ENCODE measurements at places on chromosomes 6 and 20. TPM values are rescaled to one million over a fixed set of nuclear protein-coding genes. Genes with fewer than 3 reads are reported as not detected.

GNAS-AS1 gene
- 0.65 TPM for total RNA-seq

TMEM170B gene
- 1.1 TPM for total RNA-seq

STMND1 gene
- not detected for total RNA-seq

DNA sequence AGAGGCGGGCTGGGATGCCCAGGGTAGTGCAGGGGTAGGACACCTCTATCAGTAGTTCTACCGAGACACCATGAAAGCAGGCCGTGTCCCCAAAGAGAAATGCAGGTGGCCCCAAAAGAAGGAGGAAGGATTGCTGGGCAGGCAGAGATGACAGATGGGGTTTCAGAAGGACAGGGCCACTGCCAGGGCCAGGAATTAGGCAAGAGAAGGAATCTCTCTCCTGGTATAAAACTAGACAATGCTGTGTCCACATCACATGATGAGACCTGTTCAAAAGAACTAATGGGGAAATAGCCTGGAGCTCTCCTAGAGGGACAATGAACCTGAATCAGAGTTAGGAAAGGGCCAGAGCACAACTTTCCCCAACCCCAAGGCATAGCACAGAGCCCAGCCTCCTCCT, 21.6 kb upstream of the VSX1 start:
- no peak for DNase-seq

DNA sequence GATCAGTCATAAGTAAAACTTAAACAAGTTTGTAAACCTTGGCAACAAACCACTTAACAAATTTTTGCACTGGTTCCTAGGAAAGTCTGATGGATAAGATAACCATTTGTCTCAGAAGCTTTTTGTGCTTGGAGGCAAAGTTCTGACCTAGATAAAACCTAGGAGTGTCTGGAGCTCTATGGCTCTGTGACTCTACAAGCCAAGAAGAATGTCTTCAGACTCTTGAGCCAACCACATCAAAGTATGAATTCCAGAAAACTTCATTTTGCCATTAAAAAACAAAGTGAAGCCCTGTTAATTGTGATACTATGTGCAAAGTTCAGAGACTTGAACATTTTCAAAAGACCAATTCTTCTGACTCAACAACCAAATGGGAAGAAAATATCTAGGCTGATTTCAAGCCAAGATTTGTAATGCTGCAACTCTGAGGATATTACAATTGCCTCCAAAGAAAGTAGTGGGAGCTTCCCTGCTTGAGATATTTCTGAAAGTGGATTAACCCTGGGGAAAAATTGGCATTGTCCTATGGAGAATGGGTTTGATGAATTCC, 158.1 kb upstream of the FOXQ1 start:
- DNase-seq = no peak

IPCEF1 gene
- total RNA-seq = 1.7 TPM

GRCh38 chr6:140576004-140576555, 1201.6 kb upstream of the CITED2 start:
- DNase-seq = no peak

EYS gene
- total RNA-seq = 0.10 TPM
